ENCODE measurements at places on chromosomes 7 and 10. TPM values are rescaled to one million over a fixed set of nuclear protein-coding genes. Genes with fewer than 3 reads are reported as not detected.

DNA sequence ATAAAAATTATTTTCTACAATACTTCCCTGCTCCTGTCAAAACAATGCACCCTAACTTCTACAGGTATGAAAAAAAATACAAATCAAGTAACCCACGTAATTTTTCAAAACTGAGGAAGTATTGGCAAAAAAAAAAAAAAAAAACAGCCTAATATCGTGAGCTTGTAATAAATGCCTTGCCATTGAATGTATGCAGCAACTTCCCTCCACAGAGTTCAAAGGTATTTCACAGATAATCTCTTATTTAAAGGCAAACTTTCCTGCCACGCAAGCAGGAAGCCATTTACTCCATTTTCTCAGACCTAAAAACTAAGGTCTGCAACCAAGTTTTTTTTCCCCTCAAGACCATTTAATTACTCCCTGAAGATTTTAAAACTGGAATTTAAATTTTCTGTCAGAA lies 642 bp upstream of the AGR2 start:
- no peaks in the 10 kb centered on the region for H3K4me1 ChIP-seq
- no peak overlapping the region for H3K27ac ChIP-seq
- H3K36me3 ChIP-seq, result no peaks in the 10 kb centered on the region
- DNase-seq, result no peak
- no peak overlapping the region for H3K4me3 ChIP-seq

GRCh38 chr10:47347303-47347675 lies 874 bp upstream of the RBP3 start:
- no peaks in the 10 kb centered on the region for H3K27me3 ChIP-seq
- no peak overlapping the region for H3K27ac ChIP-seq
- no peaks in the 10 kb centered on the region for H3K36me3 ChIP-seq
- no peaks in the 10 kb centered on the region for H3K4me1 ChIP-seq
- H3K4me3 ChIP-seq, result no peak overlapping the region

- H3K27ac ChIP-seq, result no peak overlapping the region
- H3K36me3 ChIP-seq, result no peaks in the 10 kb centered on the region
- no peaks in the 10 kb centered on the region for H3K27me3 ChIP-seq
- H3K4me3 ChIP-seq, result no peak overlapping the region
Measured at GRCh38 chr10:116296291-116296721, 23.3 kb upstream of the GFRA1 start.

- no peak for DNase-seq
- H3K4me1 ChIP-seq, result no peaks in the 10 kb centered on the region
- H3K4me3 ChIP-seq, result no peak overlapping the region
- H3K27ac ChIP-seq, result no peak overlapping the region
Measured at GRCh38 chr7:79293655-79294142, 159.8 kb downstream of the MAGI2 start.

DNA sequence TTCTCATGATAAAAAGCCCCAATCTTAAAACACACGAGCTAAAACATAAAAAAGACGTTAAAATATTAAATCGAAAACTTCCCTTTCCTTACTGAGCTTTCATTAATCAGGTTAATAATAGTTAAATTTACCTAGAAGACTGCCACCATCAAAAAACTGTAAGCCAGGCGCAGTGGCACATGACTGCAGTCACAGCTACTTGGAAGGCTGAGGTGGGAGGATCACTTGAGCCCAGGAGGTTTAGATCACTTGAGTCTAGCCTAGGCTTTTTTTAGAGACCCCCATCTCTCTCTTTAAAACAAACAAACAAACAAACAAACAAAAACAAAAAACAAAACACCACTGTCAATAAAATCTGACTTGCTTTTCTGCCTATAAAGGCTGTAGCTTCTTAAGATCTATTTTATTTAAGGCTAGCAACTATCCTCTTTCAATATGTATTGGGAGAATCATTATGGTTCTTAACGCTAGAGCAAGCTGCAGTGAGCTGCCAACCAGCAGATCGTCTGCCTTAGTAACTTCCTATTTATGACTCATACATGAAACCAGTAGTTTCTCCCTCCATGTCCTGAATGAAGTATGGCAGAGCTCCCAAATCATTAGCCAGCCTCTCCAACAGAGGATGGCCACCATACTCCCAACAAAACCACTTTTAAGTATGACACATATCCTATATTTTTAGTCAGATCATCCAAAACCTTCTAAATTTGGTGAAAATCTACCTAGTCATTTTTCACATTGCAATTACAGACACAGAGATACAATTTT lies 163.7 kb downstream of the SRPK2 start:
- H3K36me3 ChIP-seq, result no peaks in the 10 kb centered on the region
- no peak overlapping the region for H3K27ac ChIP-seq
- H3K4me3 ChIP-seq, result no peak overlapping the region
- H3K27me3 ChIP-seq, result no peaks in the 10 kb centered on the region
- DNase-seq, result no peak
- H3K4me1 ChIP-seq, result peaks cover 32% of the 10 kb centered on the region

DNA sequence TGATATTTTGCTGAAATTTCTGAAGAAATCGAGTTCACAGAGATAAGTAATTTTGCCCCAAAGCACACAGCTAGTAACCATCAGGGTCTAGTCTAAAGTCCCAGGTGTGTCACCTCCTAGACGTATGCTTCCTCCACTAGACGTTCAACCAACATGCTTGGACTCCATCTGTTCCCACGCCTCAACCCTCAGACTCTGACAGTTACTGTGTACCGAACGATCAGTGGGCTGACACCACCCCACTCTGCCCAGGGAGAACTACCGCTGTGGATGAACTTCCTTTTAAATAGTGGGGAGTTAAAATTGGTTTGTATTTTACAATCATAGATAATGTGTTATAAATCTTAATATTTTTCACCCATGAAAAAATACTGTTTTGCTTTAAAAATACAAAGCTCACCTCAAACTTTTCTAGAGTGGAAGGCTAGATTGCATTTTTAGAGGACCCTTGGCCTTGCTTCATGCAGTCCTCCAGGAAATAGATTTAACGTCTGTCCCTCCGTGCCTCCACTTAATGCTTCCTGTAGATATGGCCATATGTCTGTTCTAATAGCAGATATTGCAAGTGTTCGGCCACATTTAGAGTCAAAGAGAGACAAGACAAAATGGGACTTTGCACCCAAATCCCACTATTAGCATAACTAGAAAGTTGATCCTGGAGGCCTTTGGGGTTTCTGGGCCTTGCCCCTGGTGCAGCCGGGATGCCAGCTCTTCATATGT lies 91.4 kb upstream of the ZPBP start:
- no peaks in the 10 kb centered on the region for H3K36me3 ChIP-seq
- H3K4me1 ChIP-seq, result no peaks in the 10 kb centered on the region
- H3K27me3 ChIP-seq, result no peaks in the 10 kb centered on the region
- no peak overlapping the region for H3K4me3 ChIP-seq

DNA sequence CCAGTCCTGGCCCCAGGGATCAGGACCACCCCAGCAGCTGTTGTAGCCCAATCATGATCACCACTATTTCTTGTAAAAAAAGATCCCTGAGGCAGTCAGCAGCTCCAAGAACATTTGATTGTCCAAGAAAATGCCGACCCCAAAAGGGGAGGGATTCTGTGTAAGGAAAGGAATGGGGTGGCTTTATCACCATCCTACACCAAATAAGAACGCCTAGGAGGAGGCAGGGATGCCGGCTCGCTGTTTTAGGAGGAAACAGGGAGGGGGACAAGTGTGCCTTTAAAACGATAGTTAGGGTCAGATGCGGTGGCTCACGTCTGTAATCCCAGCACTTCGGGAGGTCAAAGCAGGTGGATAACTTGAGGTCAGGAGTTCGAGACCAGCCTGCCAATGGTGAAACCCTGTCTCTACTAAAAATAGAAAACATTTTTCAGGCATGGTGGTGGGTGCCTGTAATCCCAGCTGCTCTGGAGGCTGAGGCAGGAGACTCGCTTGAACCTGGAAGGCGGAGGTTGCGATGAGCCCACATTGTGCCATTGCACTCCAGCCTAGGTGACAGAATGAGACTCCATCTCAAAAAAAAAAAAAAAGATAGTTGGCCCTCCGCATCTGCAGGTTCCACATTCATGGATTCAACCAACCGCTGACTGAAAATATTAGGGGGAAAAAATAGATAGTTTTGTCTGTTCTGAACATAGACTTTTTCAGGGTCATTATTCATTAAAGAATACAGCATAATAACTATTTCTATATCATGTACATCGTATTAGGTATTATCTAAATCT lies 63.6 kb downstream of the PDIA4 start:
- H3K4me1 ChIP-seq, result peaks cover 13% of the 10 kb centered on the region
- no peaks in the 10 kb centered on the region for H3K36me3 ChIP-seq
- H3K4me3 ChIP-seq, result peak overlapping the region; percentile 47
- H3K27ac ChIP-seq, result peak overlapping the region; percentile 69

DNA sequence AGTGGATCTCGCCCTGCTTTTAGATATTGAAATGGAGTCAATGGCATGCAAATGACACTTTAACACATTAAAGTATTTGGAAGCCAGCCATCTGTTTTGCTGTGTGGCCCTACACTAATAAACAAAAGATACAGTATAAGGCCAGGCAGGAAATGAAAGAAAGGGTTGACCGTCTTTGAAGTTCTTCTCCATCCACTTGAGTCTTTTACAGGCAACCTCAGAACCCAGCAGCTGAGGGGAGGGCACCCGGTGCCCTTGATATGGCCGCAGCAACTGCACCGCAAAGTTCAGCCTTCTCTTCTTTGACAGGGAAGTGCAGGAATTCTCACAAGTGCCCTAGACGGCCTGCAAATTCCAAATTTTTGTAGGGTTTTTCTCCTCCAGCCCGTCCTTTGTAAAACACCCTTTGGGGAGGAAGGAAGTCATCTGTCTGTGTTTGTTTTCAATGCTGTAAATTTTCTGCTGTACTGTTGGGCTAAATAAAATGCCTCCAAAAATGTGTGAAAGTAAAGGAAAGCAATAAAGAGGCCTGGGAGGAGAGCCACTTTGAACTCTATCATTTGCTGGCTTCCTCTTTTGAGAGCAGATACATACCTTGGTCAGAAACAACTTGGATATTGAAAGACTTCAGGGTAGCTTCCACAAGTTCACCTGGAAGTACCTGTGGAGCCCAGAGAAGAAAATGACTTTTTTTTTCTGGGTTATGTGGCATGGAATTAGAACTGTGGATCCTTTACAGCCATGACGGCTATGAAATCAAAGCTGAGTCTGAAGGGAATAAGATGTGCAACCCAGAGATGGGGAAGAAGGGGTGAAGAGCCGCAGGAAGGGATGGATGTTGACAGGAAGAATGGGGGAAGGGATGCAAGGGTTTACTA lies 3.6 kb downstream of the HOXA1 start:
- no peak overlapping the region for H3K4me3 ChIP-seq
- peaks cover 9% of the 10 kb centered on the region for H3K4me1 ChIP-seq
- H3K36me3 ChIP-seq, result no peaks in the 10 kb centered on the region
- no peak for DNase-seq
- H3K27ac ChIP-seq, result no peak overlapping the region

GRCh38 chr7:66683770-66684123 lies 55.1 kb downstream of the KCTD7 start:
- no peak overlapping the region for H3K4me3 ChIP-seq
- H3K36me3 ChIP-seq, result no peaks in the 10 kb centered on the region
- no peaks in the 10 kb centered on the region for H3K27me3 ChIP-seq
- peak overlapping the region; percentile 98 for H3K27ac ChIP-seq
- peak; percentile 56 for DNase-seq

- H3K27me3 ChIP-seq, result no peaks in the 10 kb centered on the region
- DNase-seq, result peak; percentile 58
- no peak overlapping the region for H3K27ac ChIP-seq
- peaks cover 9% of the 10 kb centered on the region for H3K4me1 ChIP-seq
Measured at GRCh38 chr10:132390921-132391675, 5.9 kb upstream of the PWWP2B start.

DNA sequence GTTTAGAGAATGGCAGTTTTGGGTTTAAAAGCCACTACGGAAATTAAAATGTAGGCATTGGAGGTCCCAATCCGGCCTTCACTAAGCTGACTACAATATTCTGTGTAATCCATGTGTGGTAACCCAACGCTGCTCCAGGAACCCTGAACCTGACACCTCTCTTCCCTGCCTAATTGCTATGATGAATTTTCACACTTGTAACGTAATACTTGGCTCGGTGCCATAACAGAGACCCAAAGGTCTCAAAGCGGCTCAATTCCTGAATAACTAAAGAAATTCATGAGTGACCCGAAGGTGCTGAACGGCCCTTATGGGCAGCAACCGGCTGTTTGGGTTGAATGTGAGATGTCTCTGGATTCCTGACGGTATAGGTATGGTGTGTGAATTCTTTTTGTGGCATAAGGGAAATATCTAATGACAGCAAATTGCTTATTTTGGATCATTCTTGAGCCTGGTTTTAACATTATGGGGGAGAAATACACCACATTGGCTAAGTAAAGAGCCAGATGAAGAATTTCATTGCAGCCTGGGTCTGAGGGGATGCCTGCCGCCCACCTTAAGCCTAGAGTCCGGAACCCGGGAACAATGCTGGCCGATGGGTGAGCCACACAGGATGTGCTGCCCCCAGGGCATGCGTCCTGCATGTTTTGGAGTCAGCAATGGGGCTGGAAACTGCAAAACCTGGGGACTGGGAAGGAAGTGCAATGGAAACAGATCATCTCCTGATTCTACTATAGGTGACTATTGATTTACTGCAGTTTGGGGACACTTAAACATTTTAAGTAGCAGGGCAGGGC lies 69.7 kb upstream of the FZD8 start:
- DNase-seq, result no peak
- no peak overlapping the region for H3K27ac ChIP-seq
- H3K4me1 ChIP-seq, result no peaks in the 10 kb centered on the region

DNA sequence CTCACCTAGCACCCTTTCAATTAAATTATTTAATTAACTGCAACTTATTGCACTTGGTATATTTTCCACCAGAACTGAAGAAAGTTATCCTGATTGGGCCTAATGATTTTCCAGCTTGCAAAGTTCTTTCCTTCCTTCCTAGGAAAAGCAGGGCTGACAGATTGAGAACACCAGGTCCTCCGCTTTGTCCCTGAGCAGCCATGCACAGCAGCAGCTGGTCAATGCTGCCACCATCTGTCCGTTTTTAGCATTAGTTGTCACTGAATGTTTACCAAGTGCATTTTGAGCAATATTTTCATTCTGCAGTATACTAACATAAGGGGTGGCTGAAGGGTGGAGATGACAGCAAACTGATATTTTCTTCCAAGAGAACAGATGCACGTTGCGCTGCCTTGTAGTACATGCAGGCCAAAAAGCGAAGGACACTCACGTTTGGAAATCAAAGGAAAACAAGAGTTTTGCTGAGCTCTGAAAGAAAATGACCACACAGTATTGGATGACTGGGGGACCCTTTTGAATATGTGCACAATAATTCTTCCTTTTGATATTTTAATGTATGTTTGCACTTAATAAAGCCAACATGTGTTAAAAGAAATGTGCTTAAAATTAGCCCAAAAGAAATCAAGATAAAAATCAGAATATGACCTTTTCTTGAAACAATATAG lies 248.8 kb upstream of the PTN start:
- peak; percentile 80 for DNase-seq
- H3K4me1 ChIP-seq, result no peaks in the 10 kb centered on the region
- H3K36me3 ChIP-seq, result no peaks in the 10 kb centered on the region
- H3K27me3 ChIP-seq, result no peaks in the 10 kb centered on the region
- H3K27ac ChIP-seq, result peak overlapping the region; percentile 63

The NUDCD3 gene
- 23.5 TPM for total RNA-seq

The LIPF gene
- 0.36 TPM for total RNA-seq

The PIP gene
- not detected for total RNA-seq

The CPA2 gene
- total RNA-seq, result not detected

The WIPF3 gene
- total RNA-seq, result 0.71 TPM

The SYT15 gene
- total RNA-seq, result 0.99 TPM

The HMX2 gene
- 0.27 TPM for total RNA-seq

Data from sigmoid colon (tissue), 7 donors.